ENCODE measurements at places on chromosomes 6 and 20.

- no peak for DNase-seq
These were observed 392.4 kb downstream of the QKI start for GRCh38 chr6:163806755-163807499.

DNA sequence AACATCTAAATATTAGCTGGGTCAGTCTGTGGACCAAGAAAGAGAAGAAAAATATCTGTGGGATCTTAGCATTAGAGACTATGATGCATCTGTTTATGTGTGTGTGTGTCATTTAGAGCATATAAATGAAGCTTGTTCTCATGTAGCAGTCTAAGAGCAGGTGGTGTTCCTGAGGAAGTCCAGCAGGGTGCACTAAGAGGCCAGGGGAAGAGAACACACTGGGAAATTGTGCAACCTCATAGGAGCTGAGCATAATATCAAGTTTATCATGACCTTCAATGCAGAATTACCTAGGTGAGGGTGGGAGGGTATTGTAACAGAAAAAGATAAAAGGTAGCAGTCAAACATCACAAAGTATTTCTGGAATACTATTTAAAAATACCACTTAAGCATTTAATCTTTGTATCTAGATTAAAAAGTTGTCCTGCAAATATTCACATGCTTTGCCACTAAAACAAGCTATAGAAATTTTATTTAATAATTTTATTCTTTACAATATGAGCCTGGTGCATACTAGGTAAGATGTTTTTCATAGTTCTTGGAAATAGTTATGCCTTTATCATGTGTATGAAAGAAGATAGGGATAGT, 80.5 kb downstream of the SMPDL3A start:
- no peak for DNase-seq

- DNase-seq, result no peak
These were observed 18.3 kb upstream of the SLC17A5 start for GRCh38 chr6:73671911-73672685.

- no peak for DNase-seq
These were observed 108.4 kb downstream of the CRYBG1 start for GRCh38 chr6:106468935-106469334.

- no peak for DNase-seq
These were observed 25.1 kb downstream of the RALGAPA2 start for GRCh38 chr20:20687319-20687718.

- no peak for DNase-seq
These were observed 65.8 kb downstream of the EPB41L2 start for GRCh38 chr6:130997061-130997753.

DNA sequence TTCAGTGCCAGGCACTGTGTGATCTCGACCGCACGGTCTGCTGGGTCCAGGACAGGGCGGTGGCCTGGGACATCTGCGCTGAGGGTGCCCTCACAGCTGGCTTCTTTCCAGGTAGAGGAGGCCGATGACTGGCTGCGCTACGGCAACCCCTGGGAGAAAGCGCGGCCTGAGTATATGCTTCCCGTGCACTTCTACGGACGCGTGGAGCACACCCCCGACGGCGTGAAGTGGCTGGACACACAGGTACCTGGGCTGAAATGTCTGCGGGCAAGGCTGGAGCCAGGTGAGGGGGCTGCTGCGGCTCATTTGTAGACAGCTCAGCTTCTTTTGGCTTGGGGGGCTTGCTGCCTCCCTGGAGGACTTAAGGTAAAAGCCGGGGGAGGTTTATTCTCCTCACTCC, 26.6 kb downstream of the PYGB start:
- no peak for DNase-seq

- DNase-seq, result no peak
These were observed 2.6 kb downstream of the ZNF165 start for GRCh38 chr6:28082939-28083338.

DNA sequence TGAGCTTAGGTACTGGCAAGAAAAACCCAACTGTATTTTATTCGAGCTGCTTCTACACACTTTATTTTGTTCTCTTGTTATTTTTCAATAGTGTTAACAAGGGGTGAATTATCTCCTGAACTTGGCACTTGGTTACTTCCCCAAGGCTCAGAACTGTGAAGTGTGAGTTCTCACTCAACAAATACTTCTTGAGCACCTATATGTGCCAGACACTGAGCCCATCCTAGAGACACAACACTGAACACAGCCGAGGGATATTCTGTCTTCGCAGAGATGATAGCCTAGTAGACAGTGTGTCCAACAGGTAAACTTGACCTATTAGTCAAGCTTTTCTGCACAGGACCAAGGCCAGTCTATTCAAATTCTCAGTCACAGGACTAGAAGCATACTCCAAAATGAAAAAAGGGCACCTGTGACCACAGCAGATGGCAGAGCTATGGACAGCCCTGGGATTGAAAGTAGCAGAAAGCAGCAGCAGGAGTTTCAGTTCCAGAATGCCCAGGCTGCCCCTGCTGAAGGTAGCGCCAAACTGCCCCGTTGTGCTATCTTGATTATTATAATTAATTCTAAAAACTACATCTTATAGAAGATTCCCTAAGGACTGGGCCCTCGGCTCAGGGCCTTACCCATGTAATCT, 77.8 kb upstream of the TAB2 start:
- DNase-seq, result no peak

DNA sequence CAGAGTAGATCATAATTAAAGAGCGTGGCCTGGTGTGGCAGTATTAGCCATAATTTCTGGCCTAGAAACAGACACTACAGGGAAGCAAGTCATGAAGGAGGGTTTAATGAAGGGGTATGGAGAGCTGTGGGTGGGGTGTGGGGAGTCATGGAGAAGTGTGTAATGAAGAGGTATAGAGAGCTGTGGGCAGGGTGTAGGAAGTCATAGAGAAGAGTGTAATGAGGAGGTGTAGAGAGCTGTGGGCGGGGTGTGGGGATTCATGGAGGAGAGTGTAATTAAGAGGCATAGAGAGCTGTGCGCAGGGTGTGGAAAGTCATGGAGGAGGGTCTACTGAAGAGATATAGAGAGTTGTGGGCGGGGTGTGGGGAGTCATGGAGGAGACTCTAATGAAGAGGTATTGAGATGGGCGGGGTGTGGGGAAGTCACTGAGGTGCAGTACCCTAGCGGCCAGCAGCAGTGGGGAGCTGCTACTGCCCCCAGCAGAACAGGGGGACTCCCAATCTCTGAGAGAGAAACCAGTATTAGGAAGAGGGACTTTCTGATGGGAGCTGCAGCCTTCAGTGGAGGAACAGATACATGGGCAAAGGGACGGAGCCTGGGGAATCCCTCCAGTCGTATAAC, 145.4 kb upstream of the FOXA2 start:
- no peak for DNase-seq

DNA sequence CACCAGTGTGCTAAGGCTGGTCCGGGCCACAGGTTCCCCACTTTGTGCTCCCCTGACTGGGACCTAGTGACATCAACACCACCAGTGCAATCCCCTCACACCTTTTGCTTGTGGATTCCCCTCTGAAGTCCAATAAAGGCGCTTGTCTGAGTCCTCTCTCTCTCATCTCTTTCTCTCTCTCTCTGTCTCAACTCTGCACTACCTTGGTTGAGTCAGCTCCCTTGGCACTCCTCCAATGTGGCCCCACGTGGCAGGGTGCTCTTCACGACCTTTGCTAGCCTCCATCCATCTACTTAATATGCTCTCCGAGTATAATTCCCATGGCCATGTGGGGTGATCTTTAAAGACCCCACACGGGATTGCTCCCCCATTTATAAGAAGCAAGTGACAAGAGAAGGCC, 385.0 kb downstream of the CD83 start:
- DNase-seq, result no peak

GRCh38 chr20:8213831-8214587, 81.9 kb downstream of the PLCB1 start:
- no peak for DNase-seq

DNA sequence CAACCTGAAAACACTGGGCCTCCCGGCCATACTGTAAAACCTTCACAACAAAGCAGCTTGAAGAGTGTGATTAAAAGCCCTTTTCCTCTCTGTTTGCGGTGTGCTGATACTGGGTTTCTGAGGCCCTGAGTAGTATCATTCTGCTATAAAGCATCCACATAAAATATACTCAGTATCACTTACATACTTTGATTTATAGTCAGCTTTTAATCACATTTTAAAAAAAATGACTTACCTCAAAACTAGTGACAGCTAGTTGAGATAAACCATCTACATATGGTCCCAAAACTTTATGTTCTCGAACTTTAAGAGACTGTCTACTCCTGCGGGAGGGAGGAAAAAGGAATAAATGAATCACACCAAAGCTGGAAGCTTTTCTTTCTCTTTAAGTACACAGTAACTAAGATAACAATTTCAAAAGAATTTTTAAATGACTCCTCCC, 135.7 kb downstream of the KIF13A start:
- no peak for DNase-seq

DNA sequence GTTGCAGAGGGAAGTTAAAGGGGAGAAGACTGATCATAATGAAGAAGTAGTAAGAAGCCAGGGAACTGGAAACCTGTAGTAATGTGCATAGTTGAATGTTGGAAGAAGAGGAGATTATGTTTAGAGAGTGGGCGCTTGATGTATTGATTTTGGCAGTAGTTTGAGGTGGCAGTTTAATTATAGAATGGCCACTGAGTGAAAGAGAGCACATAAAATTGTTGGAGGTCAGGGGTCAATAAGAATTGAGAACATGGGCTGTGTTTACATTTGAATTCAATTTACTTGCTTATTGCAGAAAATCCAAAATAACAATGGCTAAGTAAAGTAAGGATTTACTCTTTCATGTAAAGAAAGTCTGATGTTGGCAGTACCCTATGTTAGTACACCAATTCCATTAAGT, 15.7 kb downstream of the VTA1 start:
- DNase-seq, result no peak

DNA sequence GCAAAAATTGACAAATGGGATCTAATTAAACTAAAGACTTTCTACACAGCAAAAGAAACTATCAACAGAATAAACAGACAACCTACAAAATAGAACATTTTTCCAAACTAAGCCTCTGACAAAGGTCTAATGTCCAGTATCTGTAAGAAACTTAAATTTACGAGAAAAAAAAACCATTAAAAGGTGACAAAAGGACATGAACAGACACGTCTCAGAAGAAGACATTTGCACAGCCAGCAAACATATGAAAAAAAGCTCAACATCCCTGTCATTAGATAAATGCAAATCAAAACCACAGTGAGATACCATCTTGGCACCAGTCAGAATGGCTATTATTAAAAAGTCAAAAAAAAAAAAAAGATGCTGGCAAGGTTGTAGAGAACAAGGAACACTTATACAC, 70.6 kb upstream of the GRIK2 start:
- DNase-seq, result no peak

DNA sequence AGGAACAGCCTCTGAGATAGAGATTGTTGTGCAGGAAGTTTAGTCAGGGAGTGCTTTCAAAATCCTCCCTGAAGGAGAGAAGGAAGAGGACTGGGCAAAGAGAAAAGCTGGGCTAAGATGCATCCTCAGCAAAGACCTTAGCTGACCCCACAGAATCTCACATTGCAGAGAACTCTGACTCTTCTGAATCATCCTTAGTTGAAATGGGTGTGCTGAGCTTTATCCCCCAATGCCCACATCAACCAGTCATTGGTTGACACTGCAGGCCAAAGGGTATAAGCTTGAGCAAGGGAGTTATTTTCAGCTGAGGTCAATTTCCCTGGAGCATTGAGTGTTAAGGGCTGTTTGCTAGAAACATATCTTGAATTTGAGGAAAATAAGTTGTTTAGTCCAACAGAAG, 732.2 kb downstream of the CBLN4 start:
- DNase-seq, result no peak

GRCh38 chr6:67802771-67803170, 832.3 kb upstream of the ADGRB3 start:
- DNase-seq, result no peak

GRCh38 chr20:16059841-16060240, 513.4 kb downstream of the KIF16B start:
- no peak for DNase-seq

DNA sequence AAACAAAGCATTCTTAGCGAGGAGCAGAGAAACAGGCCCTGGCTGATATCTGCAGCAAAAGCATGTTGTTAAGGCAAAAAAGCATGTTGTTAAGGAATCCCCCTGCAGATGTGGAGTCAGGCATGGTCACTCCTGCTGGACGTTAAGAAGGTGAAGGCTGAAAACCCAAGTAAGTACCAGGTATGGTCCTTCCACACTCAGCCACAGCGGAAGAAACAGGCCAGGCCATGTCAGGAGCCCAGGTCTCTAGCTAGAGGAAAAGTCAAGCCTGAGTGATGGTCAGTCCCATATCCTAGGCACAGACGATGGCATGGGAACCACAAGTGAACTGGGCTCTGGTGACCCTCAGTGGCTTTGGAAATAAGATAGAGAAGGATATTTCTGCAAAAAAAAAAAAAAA, 32.5 kb upstream of the MAS1L start:
- no peak for DNase-seq

DNA sequence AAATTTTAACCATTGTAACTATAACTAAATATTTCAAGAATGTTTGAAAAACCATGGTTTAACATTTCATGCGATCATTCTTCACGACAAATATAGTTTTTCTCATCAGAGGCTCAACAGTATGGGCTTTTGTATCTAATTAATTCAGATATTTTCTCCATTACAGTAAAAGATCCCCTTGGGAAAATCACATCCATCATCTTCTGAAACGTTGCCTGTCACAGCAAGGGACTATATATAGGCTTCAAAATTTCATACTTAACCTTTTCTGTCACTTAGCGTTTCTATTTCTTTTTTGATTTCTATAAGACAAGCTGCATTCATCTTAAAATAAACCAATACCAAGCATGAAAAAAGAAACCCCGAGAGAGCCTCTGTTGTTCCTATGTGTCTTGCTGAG, 710.0 kb downstream of the PRKN start:
- DNase-seq, result no peak

GRCh38 chr20:25061821-25062530, 4.0 kb upstream of the ACSS1 start:
- DNase-seq, result no peak

- no peak for DNase-seq
These were observed 65.8 kb upstream of the CCDC167 start for GRCh38 chr6:37565267-37566110.

GRCh38 chr6:20969551-20969950, 435.3 kb downstream of the CDKAL1 start:
- DNase-seq, result no peak

- no peak for DNase-seq
These were observed 19.8 kb downstream of the XKR7 start for GRCh38 chr20:31987744-31988143.

DNA sequence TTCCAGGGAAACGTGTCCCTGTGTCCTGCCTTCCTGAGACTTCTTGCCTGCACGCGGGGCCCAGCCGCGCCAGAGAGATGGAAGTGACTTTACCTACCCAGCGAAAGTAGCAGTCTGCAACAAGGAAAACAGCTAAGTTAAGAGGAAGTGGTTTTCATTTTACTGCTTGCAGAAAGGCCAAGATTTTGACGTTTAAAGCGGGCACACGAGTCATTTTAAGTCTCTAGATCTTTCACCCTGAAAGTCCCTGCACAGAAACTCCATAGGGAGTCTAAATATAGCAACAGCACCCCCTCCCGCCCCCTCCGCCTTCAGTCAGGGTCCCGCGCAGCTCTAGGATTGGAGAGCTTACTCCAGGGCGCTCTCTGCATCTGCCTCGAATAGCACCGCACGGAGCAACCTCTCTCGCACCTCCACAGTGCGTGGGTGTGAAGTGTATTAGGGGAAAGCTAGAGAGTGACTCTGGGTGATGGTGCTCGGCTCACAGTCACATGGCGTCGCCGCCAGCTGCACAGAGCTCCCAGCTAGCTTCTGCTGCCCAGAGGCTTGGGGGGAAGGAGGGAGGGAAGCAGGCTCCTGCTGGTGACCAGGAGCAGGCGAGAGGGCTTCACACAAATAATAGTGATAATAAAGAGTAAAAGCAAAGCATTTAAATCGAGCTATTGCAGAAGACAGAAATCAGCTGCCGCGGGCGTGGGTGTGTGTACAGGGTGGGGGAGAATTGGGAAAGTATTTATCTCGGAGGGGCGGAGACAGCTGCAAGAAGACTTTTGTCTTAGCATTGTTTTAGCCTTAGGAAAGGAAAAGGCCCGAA, 1.8 kb upstream of the KCNQ5 start:
- DNase-seq, result peak; percentile 46

All from stimulated activated CD8-positive, alpha-beta memory T cell treated with anti-CD3 and anti-CD28 coated beads, Interleukin-15, amount 100 ng/mL, for 1 hour (primary cell).